ENCODE measurements at places on chromosomes 5 and 9.

- DNase-seq: no peak
Measured at GRCh38 chr5:43582082-43583005, 20.6 kb upstream of the NNT start.

DNA sequence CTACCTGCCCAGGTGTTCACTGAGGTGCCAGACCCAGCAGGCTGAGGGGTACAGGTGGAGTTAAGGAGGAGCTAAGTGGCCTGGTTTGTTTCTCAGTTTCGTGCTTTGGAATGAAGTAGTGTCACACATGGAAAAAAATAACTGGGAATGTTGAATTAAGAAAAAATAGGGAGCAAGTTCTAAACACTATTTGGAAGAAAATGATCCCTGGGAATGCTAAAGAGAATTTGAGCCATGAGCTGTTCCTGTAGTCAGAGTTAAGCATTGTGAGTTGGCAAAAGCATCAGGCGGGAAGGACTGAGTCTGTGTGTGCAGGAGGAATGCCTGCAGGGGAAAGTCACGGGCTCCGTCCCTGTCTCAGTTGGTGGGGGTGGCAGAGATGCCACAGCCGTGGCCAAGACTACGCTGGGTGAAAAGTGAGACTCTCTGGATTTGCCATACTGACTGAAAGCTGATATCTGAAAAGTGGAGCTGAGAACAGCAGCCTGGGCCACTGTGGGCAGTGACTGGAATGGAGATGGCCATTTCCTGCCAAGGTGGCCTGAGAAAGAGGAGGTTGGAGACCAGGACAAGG lies 37.0 kb downstream of the SYK start:
- DNase-seq: no peak

- no peak for DNase-seq
Measured at GRCh38 chr9:90772386-90772785, 29.2 kb upstream of the SYK start.

- no peak for DNase-seq
Measured at GRCh38 chr5:135693371-135693955, 114.7 kb upstream of the CXCL14 start.

GRCh38 chr9:124392254-124392870 lies 22.9 kb downstream of the PSMB7 start:
- no peak for DNase-seq

Data from H1 (cell line).